CD4-positive, alpha-beta T cell treated with Interleukin-21 for 1 hour (primary cell): ENCODE measurements at places on chromosomes 12 and 14.

- DNase-seq, result no peak
These were observed 444.1 kb downstream of the RAD51B start for GRCh38 chr14:68263563-68264259.

DNA sequence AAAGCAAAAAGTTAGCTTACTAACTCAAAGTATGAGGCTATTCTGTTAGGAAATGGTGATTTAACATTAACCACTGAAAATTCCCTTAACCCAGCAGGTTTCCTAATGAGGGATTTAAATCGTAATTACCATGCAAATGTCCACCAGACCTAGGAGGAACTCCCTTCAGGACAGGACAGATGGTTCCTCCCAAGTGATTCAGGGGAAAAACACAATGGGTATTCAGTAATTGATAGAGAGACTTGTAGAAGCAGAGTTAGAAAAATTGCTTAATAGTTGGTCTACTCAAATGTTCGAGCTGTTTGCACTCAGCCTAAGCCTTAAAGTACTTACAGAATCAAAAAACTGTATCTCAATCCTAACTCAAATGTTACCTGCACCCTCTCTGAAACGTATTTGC, 21.6 kb downstream of the RERGL start:
- DNase-seq, result no peak

- DNase-seq, result peak; percentile 35
These were observed 186.7 kb upstream of the NEDD1 start for GRCh38 chr12:96720363-96720705.

DNA sequence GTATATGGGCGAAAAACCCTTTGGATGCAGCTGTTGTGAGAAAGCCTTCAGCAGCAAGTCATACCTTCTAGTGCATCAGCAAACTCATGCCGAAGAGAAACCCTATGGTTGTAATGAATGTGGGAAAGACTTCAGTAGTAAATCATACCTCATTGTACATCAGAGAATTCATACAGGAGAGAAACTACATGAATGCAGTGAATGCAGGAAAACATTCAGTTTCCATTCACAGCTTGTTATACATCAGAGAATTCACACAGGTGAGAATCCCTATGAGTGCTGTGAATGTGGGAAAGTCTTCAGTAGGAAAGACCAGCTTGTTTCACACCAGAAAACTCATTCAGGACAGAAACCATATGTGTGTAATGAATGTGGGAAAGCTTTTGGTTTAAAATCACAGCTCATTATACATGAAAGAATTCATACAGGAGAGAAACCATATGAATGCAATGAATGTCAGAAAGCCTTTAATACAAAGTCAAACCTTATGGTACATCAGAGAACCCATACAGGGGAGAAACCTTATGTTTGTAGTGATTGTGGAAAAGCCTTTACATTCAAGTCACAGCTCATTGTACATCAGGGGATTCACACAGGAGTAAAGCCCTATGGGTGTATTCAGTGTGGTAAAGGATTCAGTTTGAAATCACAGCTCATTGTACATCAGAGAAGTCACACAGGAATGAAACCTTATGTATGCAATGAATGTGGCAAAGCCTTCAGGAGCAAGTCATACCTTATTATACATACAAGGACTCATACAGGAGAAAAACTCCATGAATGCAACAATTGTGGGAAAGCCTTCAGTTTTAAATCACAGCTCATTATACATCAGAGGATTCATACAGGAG, 21.4 kb downstream of the ZNF268 start:
- no peak for DNase-seq

- no peak for DNase-seq
These were observed 25.9 kb upstream of the BLTP3B start for GRCh38 chr12:100168562-100168961.

DNA sequence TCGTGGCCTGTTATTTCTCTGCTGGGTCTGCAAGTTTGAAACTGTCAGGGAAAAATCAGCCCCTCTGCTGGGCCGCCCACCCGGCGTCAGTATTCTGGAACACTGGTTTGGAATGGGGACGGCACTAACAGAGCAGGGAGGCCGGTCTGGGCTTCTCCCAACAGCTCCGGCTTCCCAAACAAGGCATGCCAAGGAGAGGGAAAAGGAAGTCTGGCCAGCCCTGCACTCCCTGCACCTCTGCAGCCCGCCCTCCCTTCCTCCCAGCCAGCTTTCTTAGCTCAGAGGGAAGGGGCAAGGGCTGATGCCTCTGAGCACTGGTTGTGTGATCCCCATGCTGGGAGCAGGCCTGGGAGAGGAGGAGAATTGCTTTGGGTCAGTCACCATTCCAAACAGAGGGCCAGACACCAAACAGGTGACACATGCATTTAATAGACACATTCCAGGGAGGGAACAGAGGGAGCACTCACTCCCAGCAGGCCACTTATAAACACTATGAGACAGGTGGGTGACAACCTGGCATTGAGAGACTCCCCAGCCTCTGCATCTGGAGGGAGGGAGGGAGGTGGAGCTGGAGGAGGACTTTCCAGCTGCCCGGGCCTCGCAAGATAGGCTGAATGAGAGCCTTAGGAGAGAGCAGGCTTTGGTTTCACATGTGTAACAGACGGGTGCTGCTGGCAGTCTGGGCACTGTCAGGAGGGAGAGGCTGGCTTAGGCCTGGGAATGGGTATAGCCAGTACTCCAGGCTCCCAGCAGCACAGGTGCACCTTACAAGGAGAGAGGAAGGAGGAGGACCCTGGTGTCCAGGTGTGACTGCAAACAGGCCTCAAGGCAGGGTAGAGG, 10.3 kb downstream of the KRT75 start:
- DNase-seq, result no peak

DNA sequence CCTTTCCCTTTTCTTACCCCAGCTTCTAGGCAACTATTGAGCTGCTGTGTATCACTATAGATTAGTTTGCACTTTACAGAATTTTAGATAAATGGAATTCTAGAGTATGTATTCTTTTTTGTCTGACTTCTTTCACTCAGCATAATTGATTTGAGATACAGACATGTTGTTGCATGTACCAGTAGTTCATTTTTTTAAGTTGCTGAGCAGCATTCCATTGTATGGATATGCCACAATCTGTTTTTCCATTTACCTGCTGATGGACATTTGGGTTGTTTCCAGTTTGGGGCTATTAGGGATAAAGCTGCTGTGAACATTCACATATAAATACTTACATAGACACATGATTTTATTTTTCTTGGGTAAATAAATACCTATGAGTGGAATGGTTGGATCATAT, 135.7 kb downstream of the IGF1 start:
- no peak for DNase-seq

DNA sequence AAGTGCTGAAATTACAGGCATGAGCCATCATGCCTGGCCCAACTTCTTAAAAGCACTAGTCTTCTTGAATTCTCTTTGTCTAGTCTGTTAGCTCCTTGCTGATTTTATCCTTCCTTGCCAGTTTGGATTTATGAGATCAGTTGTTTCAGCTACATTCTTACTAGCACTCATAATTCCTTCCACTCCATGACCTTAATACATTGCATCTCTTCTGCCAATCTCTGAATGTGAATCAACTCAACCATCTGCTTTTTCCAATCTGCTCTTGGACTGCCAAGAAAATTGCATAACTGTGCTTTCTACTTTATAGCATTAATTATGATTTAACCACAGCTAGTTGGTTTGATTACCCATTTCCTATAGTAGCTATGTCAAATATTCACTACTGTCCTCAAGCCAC, 14.9 kb upstream of the HEATR5A start:
- DNase-seq, result no peak

- DNase-seq, result no peak
These were observed 13.2 kb upstream of the KRT78 start for GRCh38 chr12:52862023-52862422.

DNA sequence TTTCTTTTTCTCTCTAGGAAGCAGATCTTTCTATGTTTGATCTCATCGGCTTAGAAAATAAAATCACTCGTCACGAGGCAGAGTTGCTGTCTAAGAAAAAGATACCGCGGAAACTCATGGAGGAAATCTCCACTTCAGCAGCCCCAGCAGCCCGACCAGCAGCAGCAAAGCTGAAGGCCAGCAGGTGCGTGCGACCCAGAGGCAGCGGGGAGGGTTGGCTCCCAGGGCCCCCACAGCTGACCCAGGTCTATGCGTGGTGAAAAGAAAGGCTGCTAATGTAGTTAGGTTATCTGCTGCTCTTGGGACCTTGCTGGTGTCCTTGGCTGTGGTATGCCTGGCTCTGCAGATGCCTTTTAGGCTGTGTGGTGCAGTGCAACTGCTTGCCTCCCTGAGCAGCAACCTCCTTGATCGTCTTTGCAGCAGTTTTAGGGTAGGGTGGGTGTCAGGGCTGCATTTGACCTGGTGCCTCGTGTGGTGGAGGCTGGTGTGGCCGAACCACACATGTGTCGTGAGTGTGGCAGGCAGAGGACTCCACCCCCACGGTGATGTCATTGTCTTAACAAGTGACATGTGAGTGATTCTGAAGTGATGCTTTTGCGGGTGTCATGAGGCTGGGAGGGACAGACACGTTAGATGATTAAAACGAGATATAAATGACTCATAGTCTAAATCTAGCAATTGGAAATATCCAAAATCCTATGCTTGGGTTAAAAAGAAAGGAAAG, 68.6 kb downstream of the EP400 start:
- DNase-seq, result no peak

DNA sequence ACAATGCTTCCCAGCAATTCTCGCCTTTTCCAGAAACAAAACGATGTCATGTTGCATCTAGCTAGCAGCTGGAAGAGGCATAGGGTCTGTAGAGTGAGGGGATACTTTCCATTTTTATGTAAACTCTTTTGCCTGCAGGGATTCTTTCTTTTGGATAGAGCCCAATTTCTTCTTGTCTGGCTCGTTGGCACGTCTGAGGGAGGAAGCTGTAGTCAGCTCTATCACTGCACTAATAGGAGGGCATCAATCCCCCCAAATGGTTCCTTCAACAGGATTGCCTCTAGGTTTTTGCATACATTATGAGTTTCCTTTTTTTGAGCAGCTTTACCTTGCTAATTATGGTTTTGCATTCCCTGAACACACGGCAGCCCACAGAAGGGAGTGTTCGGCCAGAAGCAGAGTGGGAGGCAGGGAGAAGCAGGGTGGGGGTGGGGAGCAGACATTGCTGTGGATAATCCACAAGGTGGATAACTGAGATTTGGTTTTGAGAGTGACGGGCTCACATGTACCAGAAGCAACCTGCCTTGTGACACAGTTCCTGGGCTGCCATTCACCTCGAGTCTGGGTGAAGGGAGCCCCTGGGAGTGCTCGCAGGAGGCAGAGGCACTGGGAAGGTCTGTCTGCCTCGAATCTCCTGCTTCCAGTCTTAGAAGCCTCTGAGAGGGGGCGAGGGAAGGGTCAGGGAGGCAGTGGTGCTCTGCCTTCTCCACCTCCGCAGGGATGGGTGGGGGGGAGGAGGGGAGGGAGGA, 24.5 kb downstream of the LRTM2 start:
- DNase-seq, result no peak

DNA sequence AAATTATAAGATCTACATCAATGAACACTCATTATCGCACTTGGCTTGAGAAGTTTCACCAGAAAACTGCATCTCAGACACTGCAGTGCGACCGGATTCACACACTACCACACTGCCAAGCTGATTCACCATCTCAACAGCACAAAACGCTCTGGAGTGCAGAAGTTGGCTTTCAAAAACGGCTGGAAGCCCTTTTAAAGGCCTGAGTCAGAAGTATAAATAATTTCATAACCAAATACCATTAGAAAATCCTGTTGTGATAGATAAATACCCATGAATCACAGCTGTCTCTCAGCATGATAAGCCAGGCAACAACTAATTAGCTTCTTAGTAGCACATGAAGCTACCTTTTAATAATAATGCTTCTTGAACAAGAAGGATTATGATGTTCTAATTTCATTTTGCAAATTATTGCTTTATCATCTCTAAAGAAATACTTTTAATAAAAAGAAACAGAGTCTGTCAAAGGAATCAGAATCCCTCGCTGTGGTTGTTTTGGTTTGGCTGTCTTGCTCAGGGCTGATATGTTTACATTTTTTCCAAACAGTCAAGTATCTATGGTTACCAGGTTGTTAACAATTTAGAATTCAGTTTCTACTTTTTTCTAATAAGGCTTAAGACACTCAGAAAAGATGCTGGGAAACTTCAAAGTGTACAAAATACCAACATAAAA, 51.2 kb downstream of the SLC2A13 start:
- DNase-seq, result no peak

GRCh38 chr12:11578461-11578993, 70.9 kb upstream of the ETV6 start:
- no peak for DNase-seq

GRCh38 chr12:15428632-15429031, 106.3 kb downstream of the PTPRO start:
- no peak for DNase-seq

- DNase-seq, result no peak
These were observed 9.7 kb downstream of the TUBA1C start for GRCh38 chr12:49274396-49275069.

DNA sequence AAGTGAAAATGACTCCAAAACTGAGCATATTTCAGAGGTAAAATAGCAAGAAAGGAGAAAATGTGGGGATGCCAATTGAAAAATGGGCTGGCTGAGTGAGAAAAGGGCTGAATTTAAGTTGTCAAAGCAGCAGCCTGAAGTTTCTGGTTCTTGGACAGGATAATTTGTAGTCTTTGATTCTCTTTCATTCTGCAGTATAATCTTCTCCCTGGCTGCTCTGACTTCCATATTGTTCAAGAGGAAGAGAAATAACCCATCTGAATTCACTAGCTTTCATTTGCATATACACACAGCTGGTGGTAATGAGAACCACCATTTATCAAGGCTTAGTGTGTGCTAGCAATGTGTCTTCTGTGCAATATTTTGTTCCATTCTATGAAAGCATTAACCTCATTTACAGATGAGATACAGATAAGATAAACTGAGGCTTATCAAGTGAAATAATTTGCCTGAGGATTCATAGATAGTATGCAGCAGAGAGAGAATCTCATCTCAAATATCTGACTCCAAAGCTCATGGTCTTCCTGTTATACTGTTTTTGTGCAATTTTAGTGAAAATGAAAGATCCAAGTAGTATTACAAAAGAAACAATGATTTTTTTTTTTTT, 184.2 kb downstream of the TMTC2 start:
- DNase-seq, result no peak

- peak; percentile 3 for DNase-seq
These were observed 236.4 kb upstream of the CRY1 start for GRCh38 chr12:107329569-107330324.

- DNase-seq, result no peak
These were observed 25.8 kb upstream of the MSI1 start for GRCh38 chr12:120394483-120395367.

- DNase-seq, result no peak
These were observed 52.9 kb downstream of the PRKCH start for GRCh38 chr14:61374284-61374683.

- no peak for DNase-seq
These were observed 40.6 kb downstream of the SCN8A start for GRCh38 chr12:51631591-51631990.
